ENCODE measurements at places on chromosomes 7 and 10. TPM values are rescaled to one million over a fixed set of nuclear protein-coding genes. Genes with fewer than 3 reads are reported as not detected.
A peak's percentile ranks its signal among the peaks of the same experiment; 100 is the strongest.

ITPRID1 gene
- not detected for total RNA-seq

TMEM229A gene
- total RNA-seq, result 0.59 TPM

UTF1 gene
- total RNA-seq, result not detected

OR6V1 gene
- total RNA-seq, result not detected

PDE1C gene
- total RNA-seq, result 0.94 TPM

GRCh38 chr10:119283818-119284217 is 76.4 kb downstream of the GRK5 start:
- H3K27me3 ChIP-seq, result no peaks in the 10 kb centered on the region
- H3K4me1 ChIP-seq, result peaks cover 13% of the 10 kb centered on the region
- H3K36me3 ChIP-seq, result no peaks in the 10 kb centered on the region
- DNase-seq, result no peak

GRCh38 chr10:49767752-49768151 is 5.6 kb upstream of the OGDHL start:
- peaks cover 36% of the 10 kb centered on the region for H3K27me3 ChIP-seq
- H3K4me1 ChIP-seq, result no peaks in the 10 kb centered on the region
- DNase-seq, result no peak
- H3K4me3 ChIP-seq, result no peak overlapping the region
- no peaks in the 10 kb centered on the region for H3K36me3 ChIP-seq
- H3K27ac ChIP-seq, result no peak overlapping the region

DNA sequence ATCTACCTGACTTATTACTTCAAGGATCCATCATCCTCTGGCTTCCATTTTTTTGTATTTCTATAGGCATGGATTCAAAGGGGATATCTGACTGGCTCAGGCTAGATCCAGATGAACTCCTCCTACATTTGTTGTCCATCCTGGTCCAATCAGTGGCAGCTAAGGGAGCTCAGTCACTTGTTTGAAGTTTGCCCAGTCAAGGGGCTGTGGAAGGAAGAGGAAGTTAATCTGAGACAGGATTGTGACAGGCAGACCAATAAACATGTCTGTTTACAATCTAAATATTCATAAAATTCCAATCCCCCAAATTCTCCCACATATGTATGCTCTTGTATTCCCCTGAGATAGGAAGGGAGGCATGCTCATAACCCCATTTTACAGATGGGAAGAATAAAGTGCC is 48.7 kb downstream of the CAV1 start:
- DNase-seq, result no peak
- H3K36me3 ChIP-seq, result no peaks in the 10 kb centered on the region
- H3K4me3 ChIP-seq, result no peak overlapping the region

- no peak for DNase-seq
- no peaks in the 10 kb centered on the region for H3K27me3 ChIP-seq
- peaks cover 28% of the 10 kb centered on the region for H3K4me1 ChIP-seq
- peaks cover 13% of the 10 kb centered on the region for H3K36me3 ChIP-seq
- peak overlapping the region; percentile 71 for H3K27ac ChIP-seq
- no peak overlapping the region for H3K4me3 ChIP-seq
These were observed 42.1 kb upstream of the ANAPC16 start for GRCh38 chr10:72173619-72174296.

All from mesothelial cell of epicardium (in vitro differentiated cells).